ENCODE measurements at places on chromosomes 2 and 18.

- H3K27ac ChIP-seq, result no peak overlapping the region
- H3K27me3 ChIP-seq, result no peaks in the 10 kb centered on the region
- no peaks in the 10 kb centered on the region for H3K4me1 ChIP-seq
- H3K36me3 ChIP-seq, result no peaks in the 10 kb centered on the region
- no peak overlapping the region for H3K4me3 ChIP-seq
Observed at GRCh38 chr2:17426743-17427142, 91.5 kb downstream of the RAD51AP2 start.

DNA sequence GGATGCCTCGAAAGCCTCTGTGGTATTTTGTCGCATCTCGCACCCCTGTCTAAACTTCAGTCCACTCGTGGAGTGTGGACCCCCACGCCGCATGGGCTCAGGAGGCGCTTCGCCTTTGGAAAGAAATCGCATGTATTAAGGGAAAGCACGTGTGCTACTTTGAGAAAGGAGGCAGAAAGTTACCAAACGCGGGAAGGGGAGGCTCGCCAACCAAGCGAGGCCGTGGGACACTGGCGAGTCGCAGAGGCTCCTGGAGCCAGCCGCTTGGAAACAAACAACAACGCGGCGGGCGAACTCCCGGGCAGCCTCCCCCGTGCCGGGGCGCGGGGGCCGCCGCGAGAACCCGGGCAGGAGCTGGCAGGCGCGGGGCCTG, 455 bp upstream of the AGAP1 start:
- H3K27ac ChIP-seq, result no peak overlapping the region
- DNase-seq, result no peak
- peak overlapping the region; percentile 89 for H3K4me3 ChIP-seq
- peaks cover 34% of the 10 kb centered on the region for H3K27me3 ChIP-seq

- H3K27ac ChIP-seq, result no peak overlapping the region
- no peaks in the 10 kb centered on the region for H3K36me3 ChIP-seq
- DNase-seq, result no peak
- no peak overlapping the region for H3K4me3 ChIP-seq
Observed at GRCh38 chr18:78107363-78107762, 857.7 kb downstream of the GALR1 start.

- H3K27ac ChIP-seq, result no peak overlapping the region
- no peak for DNase-seq
Observed at GRCh38 chr18:3036108-3036507, 23.2 kb upstream of the LPIN2 start.

DNA sequence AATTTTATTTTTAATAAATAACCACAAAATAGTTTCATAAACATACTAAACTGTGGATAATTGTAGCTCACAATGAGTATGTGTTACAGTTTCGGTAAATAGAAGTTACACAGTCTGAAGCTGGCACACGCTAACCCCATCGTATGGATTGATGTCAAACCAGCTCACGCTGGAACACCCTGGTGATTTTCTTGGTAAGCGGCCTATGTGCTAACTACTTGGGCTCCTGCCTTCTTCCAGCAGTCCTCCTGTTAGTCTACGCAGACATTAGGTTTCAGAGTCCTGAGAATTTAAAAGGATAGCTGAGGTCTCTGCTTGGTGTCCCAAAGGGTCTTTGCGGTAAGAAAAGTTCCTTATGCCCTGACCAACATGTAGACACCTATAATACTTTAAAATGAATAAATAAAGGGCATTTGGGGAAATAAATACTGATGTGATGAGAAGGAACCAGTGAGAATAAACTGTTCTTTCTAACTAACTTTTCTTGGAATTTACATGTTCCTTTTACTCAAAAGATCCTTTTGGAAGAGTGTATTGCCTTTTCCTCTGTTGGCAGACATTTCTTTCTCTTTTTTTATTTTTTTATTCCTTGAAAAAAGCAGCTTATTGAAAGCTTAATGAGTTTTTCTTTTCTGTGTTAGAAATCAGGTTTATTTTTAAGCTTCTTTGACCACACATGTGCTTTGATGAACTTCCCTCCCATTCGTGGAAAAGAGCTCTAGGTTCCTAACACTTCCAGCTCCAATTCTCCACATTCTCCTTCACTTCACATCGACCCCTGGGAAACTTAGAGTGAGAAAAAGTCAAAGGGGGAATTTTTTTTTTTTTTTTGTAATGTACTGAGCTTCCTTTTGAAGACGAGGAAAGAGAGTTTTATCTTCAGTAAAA, 322.2 kb downstream of the IRS1 start:
- H3K36me3 ChIP-seq, result no peaks in the 10 kb centered on the region
- H3K27ac ChIP-seq, result no peak overlapping the region
- peaks cover 11% of the 10 kb centered on the region for H3K27me3 ChIP-seq
- no peak for DNase-seq

GRCh38 chr2:235613649-235614048, 119.8 kb downstream of the AGAP1 start:
- H3K27me3 ChIP-seq, result no peaks in the 10 kb centered on the region
- no peak for DNase-seq
- H3K4me3 ChIP-seq, result no peak overlapping the region
- H3K4me1 ChIP-seq, result peaks cover 30% of the 10 kb centered on the region
- H3K27ac ChIP-seq, result no peak overlapping the region

GRCh38 chr2:168731616-168732015, 70.8 kb upstream of the NOSTRIN start:
- no peaks in the 10 kb centered on the region for H3K27me3 ChIP-seq
- DNase-seq, result no peak
- H3K4me3 ChIP-seq, result no peak overlapping the region

- DNase-seq, result no peak
- H3K27ac ChIP-seq, result no peak overlapping the region
Observed at GRCh38 chr2:25145803-25146202, 22.6 kb downstream of the POMC start.

DNA sequence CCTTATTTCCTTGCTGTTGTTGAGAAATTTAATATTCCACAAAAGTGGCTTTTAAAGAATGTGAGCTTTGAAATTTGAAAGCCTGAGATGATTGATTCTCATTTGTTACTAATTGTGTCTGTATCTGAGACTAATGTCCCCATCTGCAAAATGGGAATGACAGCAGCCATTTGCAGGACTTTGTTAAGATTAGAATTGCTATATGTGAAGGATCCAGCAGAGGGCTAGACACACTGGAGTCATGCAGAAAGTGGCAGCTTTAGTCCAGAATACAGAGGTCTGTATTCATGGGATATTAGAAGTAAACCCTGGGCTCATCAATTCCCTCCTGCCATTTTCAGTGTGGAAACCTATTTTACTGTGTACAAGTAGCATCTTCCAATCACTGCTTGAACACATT, 296.5 kb upstream of the GYPC start:
- no peak for DNase-seq
- H3K27me3 ChIP-seq, result peaks cover 17% of the 10 kb centered on the region
- peaks cover 2% of the 10 kb centered on the region for H3K36me3 ChIP-seq
- H3K4me3 ChIP-seq, result no peak overlapping the region
- H3K27ac ChIP-seq, result no peak overlapping the region

GRCh38 chr2:226310146-226310545, 489.5 kb downstream of the IRS1 start:
- peaks cover 11% of the 10 kb centered on the region for H3K27me3 ChIP-seq
- DNase-seq, result no peak
- H3K27ac ChIP-seq, result no peak overlapping the region

DNA sequence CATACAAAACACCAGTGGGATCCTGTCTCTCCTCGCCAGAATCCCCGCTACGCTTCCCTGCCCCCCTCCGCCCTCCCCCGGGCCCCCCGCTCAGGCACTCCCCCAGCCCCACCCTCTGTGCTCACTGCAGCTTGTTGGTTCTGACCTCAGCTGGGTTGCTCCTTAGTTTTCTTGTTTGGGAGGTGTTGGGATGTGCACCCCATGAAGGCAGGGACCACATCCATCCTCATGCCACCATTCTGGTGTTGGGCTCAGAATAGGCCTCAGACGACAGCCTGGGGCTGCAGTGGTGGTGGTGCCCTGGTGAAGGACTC, 4.6 kb downstream of the SNED1 start:
- no peaks in the 10 kb centered on the region for H3K4me1 ChIP-seq
- peaks cover 22% of the 10 kb centered on the region for H3K27me3 ChIP-seq
- H3K4me3 ChIP-seq, result no peak overlapping the region
- no peak for DNase-seq
- no peak overlapping the region for H3K27ac ChIP-seq

DNA sequence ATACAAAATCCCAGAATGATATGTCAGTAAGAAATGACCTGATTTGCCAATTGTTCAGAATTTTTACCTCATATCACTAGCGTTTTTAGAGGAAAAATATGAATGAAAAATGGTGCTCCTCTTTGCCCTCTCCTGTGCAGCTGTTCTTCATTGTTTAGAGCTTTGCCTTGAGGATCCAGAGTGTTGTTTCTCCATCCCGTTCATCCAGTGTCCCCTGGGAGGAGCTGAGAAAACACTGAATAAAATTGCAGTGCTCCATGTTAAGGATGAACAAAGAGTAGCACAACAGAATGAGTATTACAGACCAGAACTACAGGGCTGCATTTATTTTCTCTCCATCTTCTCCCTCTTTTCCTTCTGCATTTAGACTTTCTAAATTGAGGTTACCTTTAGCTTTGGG, 133.1 kb downstream of the ADCYAP1 start:
- H3K4me3 ChIP-seq, result no peak overlapping the region
- H3K27me3 ChIP-seq, result no peaks in the 10 kb centered on the region
- H3K36me3 ChIP-seq, result no peaks in the 10 kb centered on the region
- no peak overlapping the region for H3K27ac ChIP-seq
- DNase-seq, result no peak

- H3K4me3 ChIP-seq, result no peak overlapping the region
- peaks cover 9% of the 10 kb centered on the region for H3K27me3 ChIP-seq
- H3K27ac ChIP-seq, result no peak overlapping the region
- peaks cover 11% of the 10 kb centered on the region for H3K4me1 ChIP-seq
- no peak for DNase-seq
Observed at GRCh38 chr2:15043336-15044058, 411.0 kb downstream of the LRATD1 start.

GRCh38 chr2:237995036-237995435, 28.2 kb downstream of the UBE2F start:
- H3K27ac ChIP-seq, result no peak overlapping the region
- no peak for DNase-seq
- H3K4me3 ChIP-seq, result no peak overlapping the region
- no peaks in the 10 kb centered on the region for H3K27me3 ChIP-seq
- peaks cover 23% of the 10 kb centered on the region for H3K36me3 ChIP-seq

DNA sequence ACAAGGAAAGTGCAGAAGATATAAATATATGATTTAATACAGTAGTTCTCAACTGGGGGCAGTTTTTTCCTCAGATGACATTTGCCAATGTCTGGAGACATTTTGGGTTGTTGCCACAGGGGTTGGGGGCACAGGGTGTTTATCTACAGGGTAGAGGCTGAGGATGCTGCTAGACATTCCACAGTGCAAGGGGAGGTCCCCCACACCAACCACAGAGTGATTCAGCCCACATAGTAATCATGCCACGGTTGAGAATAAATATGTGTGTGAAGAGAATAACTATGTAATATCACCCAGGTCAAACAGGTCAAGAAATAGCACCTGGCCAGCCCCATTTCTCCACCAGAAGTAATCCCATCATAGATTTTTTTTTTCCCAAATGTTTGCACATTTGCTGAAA, 17.9 kb downstream of the DYSF start:
- peaks cover 2% of the 10 kb centered on the region for H3K36me3 ChIP-seq
- no peak overlapping the region for H3K4me3 ChIP-seq
- no peak overlapping the region for H3K27ac ChIP-seq
- H3K4me1 ChIP-seq, result peaks cover 9% of the 10 kb centered on the region
- H3K27me3 ChIP-seq, result peaks cover 66% of the 10 kb centered on the region

DNA sequence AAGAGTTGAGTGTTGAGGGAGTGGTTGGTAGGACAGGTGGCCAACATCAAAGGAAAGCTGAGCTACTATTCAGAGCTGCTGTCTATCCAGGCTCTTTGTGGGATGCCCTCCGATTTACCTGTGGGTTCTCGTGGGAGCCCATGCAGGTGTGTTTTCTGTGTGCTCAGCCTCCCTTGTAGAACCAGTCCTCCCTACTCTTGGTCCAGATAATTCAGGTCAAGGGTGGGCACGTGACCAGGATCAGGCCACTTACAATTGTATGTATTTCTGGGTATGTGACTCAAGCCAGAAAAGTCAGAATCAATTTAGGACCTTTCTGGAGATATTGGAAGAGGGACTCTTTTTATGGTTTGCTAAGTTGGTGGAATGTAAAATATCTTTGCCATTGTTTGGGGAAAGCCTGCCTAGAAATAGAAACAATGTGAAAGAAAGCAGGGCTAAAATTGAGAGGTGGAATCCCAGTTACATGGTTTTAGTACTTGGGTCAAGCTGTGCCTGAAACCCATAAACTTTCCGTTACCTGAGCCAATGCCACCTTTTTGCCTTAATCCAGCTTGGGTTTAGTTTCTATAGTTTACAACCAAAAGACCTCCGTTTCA, 93.2 kb downstream of the PDCL3 start:
- H3K27me3 ChIP-seq, result peaks cover 37% of the 10 kb centered on the region
- no peaks in the 10 kb centered on the region for H3K36me3 ChIP-seq
- DNase-seq, result no peak
- H3K27ac ChIP-seq, result no peak overlapping the region

- H3K4me1 ChIP-seq, result no peaks in the 10 kb centered on the region
- no peak overlapping the region for H3K4me3 ChIP-seq
- DNase-seq, result no peak
- peaks cover 19% of the 10 kb centered on the region for H3K27me3 ChIP-seq
- no peak overlapping the region for H3K27ac ChIP-seq
Observed at GRCh38 chr2:226638576-226638975, 161.0 kb downstream of the IRS1 start.

DNA sequence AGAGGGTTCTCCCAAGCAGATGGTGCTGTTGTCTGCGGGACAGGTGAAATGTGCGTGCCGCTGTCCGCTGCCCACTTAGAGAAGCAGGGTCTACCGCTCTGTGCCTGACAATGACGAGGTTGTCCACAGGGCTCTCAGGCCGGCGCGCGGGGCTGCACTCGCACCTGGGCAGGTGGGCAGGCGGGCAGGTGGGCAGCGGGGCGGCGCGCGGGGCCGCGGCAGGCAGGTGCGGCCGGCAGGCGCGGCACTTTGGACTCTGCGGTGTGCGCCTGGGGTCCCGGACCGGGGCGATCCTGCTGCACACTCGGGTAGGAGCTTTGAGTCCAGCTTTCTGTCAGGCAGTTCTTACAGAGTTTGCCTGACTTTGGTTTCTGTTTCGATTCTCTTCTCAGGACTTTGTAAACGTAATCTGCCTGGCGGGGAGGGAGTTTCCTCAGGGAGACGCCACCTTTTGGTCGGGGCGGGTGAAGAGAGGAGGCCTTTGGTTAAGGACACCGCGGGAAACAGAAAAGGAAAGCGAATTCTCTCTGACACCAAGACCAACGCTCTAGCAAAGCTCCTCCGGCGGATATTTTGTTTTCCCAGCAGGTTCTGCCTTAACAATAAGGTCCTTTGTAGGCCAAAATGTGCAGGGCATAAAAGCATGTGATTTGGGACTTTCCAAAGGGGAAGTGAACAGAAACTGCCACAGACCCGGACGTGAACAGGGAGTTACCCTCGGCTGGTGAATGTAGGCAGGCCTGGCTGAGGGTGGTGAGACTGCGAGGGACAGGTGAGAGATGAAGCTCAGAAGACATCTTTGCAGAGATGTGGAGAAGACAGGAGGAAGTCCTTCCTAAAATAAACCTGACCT, at the start of gene IFIH1:
TSS of gene IFIH1 (minus strand) at position 357 of the 853 bp plus-strand sequence. CDS start 377 bp downstream, outside the sequence.
- peak; percentile 75 for DNase-seq
- H3K27ac ChIP-seq, result peak within 1 kb of the TSS; percentile 100
- peak within 1 kb of the TSS; percentile 93 for H3K4me3 ChIP-seq
- H3K27me3 ChIP-seq, result no peaks in the 10 kb centered on the region
- H3K4me1 ChIP-seq, result peaks cover 60% of the 10 kb centered on the region

Measured in central memory CD8-positive, alpha-beta T cell (primary cell).